ENCODE measurements at places on chromosomes 7 and 10. TPM values are rescaled to one million over a fixed set of nuclear protein-coding genes. Genes with fewer than 3 reads are reported as not detected.

- DNase-seq: no peak
Measured at GRCh38 chr10:78935697-78936407, 132.9 kb upstream of the ZMIZ1 start.

DNA sequence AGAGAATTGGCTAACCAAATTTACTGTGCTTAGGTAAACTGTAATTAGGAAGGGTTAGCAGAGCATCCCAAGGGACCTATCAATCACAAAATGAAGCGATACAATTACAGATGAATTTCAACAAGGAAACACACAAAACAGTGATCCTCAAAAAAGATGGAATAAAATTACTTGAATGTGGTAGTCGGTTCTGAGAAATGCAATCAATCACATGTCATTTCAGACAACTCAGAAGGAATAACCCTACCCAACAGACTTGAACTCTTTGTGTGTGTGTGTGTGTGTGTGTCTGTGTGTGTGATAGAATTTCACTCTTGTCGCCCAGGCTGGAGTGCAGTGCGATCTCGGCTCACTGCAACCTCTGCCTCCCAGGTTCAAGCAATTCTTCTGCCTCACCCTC is 43.5 kb downstream of the ST8SIA6 start:
- DNase-seq: no peak

DNA sequence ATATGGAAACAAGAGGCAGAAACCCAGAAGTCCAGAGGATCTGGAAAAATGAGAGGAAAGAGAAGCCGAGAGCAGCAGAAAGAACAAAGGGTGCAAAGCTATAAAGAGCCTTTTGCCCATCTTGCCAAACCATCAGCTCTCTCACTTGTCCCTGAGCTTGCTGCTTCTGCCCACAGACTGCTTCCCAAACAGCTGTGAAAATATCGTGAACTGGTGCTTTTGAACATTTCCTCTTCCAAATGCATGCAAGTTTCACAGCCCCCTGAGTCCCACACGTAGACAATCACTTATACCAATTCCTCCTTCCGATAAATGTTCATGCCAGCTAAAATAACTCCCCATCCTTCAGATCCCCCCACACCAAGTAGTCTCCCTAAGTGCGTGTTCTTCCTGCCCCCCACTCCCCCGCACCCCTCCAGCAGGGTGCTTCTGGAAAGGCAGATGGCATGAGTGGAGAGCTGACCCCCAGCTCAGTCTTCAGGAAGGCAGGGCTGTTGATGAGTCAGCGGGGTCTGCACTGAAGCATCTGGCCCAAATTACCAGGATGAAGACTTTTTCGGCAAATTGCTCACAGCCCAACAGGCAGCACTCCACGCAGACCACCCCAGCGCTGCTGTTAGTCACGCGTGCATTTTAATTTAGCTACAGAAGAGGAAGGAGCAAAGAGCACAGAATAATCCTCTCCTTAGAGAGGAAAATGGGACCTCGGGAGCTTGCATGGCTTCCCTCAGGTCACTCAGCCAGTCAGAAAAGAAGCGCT is 76.1 kb upstream of the KCNMA1 start:
- DNase-seq: no peak

DNA sequence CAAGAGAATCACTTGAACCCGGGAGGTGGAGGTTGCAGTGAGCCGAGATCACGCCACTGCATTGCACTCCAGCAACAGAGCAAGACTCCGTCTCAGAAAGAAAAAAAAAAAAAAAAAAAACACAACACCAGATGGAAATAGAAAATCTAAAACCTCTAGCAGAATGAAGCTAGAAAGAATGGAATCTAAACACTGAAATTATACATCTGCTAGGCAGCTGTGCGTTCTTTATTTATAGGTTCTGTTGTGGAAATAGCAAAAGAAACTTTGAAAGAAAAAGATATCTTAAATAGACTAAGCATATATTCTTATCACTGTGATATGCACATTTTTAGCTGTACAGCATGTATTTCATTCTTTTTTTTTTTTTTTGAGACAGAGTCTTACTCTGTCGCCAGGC is 17.1 kb downstream of the BMPR1A start:
- DNase-seq: no peak

DNA sequence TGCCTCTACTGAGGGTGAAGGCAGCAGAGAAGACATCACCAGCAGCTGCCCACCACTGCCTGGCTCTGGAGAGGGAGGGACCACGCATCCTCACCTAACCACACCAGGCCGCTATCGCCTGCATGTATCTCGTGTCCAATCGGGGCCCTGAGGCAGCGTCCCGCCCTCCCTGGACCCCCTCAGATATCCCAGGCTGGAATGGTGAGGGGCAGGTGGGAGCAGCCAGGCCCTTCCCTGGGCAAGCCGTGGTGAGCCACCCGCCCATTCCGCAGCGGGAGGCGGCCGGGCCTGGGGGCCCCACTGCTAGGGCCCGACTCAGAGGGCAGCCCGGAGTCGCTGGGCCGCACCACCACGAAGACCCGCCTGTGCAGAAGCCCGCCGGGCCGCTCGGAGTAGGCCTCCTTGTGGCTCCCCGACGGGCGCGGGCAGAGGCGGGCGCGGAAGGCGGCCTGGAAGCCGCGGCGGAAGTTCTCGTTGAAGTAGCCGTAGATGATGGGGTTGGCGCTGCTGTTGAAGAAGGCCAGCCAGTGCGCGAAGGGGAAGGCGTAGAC is 21.6 kb upstream of the PPA1 start:
- DNase-seq: no peak

- no peak for DNase-seq
Measured at GRCh38 chr10:44293306-44293778, 91.6 kb downstream of the CXCL12 start.

- DNase-seq: no peak
Measured at GRCh38 chr7:40880581-40880980, 745.8 kb downstream of the SUGCT start.

- no peak for DNase-seq
Measured at GRCh38 chr10:9147475-9147874, 1093.0 kb downstream of the GATA3 start.

- DNase-seq: no peak
Measured at GRCh38 chr7:68155676-68156075, 1159.0 kb downstream of the TYW1 start.

GRCh38 chr10:74854610-74855009 is 28.2 kb downstream of the KAT6B start:
- DNase-seq: no peak

DNA sequence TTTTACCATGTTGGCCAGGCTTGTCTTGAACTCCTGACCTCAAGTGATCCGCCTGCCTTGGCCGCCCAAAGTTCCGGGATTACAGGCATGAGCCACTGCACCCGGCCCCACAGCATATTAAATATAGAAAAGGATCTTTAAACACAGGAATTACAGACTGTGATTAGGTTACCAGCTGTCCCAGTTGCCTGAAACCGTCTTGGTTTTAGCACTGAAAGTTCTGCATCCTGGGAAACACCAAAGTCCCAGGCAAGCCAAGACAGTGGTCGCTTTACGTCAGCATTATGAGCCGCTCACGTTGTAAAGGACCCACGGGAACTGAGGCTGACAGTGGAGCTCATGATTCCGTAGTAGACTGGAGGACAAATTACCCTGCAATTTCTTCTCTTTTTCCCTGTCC is 69.0 kb upstream of the FAM180A start:
- no peak for DNase-seq

- no peak for DNase-seq
Measured at GRCh38 chr7:33446551-33446950, 317.2 kb downstream of the BBS9 start.

- DNase-seq: no peak
Measured at GRCh38 chr10:119090026-119090795, 9.6 kb upstream of the EIF3A start.

DNA sequence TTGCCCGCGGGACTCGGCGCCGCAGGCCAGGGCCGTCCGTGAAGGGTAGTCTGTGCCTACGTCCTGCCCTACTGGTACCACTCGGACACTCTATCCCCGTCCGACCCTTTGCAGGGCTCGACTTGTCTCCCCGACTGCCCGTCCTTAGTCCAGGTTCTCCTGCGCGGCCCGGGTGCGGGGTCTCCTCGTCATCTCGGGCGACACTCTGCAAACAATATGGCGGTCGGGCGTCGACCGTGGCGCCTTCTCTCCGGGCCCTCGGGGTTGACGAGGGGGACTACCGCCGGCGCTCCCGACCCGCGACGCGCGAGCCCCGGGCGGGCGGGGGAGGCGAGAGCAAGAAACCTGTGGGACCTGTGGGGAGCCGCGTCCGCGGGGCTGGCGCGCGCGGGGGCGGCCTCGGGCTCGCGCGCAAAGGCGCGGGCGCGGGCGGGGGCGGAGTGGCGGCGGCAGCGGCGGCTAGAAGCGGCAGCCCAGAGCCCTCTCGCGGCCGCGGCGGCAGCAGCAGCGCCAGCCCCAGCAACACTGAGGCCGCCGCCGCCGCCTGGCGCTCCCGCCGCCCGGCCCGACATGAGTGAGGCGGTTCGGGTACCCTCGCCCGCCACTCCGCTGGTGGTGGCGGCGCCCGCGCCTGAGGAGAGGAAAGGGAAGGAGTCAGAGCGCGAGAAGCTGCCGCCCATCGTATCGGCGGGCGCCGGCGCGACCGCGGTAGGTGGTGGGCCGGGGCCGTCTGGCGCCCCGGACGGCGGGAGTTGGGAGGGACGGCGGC is at the start of gene HECTD2:
TSS of gene HECTD2 (plus strand) at position 476 of the 769 bp plus-strand sequence. CDS start at position 571, 95 bp downstream.
- DNase-seq: peak; percentile 85

GRCh38 chr7:4709187-4709586 is 27.1 kb downstream of the FOXK1 start:
- DNase-seq: no peak

- no peak for DNase-seq
Measured at GRCh38 chr7:146235195-146235594, 118.6 kb downstream of the CNTNAP2 start.

DNA sequence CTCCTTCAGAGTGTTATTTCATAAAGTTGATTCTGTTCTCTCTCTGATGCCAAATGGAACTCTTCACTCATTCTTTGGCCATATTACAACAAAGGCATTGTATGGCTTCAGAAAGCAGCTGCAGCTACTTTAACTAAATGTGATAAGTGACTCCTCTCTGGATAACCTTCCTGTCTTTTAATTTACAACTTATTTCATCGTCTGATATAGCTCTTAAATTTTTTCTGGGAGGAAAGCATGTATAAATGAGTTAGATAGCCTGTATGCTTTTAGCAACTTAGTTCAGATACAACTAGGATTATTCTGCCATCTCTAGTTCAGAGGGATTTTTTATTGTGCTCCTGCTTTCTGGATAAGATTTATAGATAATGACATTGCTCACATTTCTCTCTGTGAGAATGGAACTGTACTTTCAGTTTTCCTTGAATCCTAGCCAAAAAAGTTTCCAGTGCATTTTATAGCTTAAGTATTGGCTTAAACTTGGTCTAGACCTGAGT is 57.5 kb downstream of the KLHDC10 start:
- DNase-seq: no peak

DNA sequence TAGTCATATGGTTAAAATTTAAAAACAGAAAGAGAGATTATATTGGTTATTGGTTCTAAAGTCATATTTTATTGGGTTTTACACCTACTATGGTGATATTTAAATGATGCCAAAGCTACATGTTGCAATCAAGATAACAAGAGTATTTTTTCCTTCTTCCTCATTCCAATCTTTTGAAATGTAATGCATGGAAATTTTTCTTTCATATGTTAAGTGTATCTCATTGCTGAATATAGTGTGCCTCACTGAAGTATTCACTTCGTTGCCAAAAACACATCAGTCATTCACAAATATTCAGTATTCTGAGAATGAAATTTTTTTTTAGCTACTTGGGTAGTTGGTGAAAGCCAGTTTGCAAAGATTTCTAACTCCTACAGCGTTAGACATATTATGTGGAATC is 19.5 kb downstream of the HDAC9 start:
- no peak for DNase-seq

DNA sequence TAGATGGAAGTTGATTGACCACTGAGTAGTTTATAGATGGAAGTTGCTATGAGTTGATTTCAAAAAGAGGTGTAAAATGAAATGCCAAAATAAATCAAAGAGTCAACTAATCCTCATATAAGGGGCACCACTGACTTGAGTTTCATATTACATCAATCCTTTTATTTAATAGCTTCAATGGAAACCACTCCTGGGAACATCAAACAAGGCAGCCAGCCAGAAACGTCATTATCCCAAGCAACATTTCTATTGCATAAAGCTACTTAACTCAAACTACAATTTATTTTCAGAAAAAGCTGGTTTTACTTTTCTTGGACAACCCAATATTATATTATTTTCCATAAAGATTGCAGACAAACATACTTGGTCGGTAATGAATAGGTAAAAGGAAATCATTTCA is 162.1 kb downstream of the TSPAN12 start:
- no peak for DNase-seq

GRCh38 chr10:49008505-49009198 is 69.0 kb upstream of the LRRC18 start:
- no peak for DNase-seq

DNA sequence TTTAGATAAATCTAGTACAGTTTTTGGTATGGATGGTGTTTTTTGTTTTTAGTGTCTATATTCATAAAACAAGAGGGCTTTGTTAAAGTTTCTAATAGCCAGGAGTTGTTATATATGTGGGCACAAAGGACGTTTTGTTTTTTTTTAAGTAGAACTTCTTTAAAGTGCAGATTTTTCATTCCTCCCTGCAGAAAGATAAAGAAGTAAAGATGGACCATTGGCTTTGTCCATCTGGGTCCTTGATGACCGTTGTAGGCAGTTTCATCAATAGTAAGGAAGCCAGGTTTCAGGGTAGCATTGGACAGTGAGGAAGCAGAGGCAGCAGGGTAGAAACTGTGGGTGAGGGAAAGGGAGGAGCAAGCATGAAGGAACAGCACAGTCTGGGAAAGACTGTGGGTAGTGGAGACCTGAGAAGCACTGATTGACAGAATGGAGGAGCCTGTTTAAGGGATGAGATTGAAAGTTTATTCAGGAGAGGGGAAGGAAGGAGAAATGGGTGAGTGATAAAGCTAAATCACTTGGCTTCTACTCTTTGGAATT is 5.3 kb downstream of the CALU start:
- no peak for DNase-seq

PAX4 gene
- total RNA-seq: not detected

GCK gene
- total RNA-seq: 1.5 TPM

APBB1IP gene
- total RNA-seq: not detected

GPR37 gene
- 5.0 TPM for total RNA-seq

PPP1R3C gene
- total RNA-seq: 9.9 TPM

MMRN2 gene
- 6.5 TPM for total RNA-seq

FMC1 gene
- total RNA-seq: 10.7 TPM

LRRN3 gene
- 9.4 TPM for total RNA-seq

FAM25G gene
- not detected for total RNA-seq

STAG3 gene
- 1.4 TPM for total RNA-seq

ZNF25 gene
- total RNA-seq: 12.7 TPM

HOXA11 gene
- 3.3 TPM for total RNA-seq

MYL10 gene
- total RNA-seq: not detected

All from mesothelial cell of epicardium (in vitro differentiated cells).